ENCODE measurements at places on chromosomes 12 and 14.

- DNase-seq = no peak
These were observed 558.3 kb downstream of the GALC start for GRCh38 chr14:87434680-87435079.

DNA sequence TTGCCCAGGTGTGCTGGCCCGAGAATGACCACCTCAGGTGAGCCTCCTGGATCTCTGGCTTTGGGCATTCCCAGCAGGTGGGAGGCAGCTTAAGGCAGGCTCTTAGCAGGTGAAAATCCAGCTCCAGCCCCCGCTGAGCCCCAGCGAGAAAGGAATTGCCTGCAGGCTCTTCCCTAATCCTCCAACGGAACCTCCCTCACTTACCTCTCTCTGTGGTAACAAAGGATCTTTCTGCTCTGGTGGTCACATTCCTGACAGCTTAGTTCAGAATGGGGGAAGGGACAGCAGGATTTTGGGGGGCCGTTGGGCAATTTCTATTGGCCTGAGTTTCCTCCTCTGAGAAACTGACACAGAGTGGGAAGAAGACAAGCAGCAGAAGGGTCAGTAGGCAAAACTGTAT lies 116.0 kb upstream of the LHX5 start:
- DNase-seq = no peak

- no peak for DNase-seq
These were observed 273.4 kb downstream of the FOXN3 start for GRCh38 chr14:89143595-89143994.

- DNase-seq = no peak
These were observed 208.8 kb downstream of the VRK1 start for GRCh38 chr14:97005934-97006333.

Data from stimulated activated CD4-positive, alpha-beta T cell treated with anti-CD3 and anti-CD28 coated beads, Interleukin-4, amount 100 ng/mL, for 24 hours (primary cell).